ENCODE measurements at places on chromosomes 12 and 14. TPM values are rescaled to one million over a fixed set of nuclear protein-coding genes. Genes with fewer than 3 reads are reported as not detected.

The LRRC43 gene
- not detected for total RNA-seq

The TMEM233 gene
- 1.4 TPM for total RNA-seq

DNA sequence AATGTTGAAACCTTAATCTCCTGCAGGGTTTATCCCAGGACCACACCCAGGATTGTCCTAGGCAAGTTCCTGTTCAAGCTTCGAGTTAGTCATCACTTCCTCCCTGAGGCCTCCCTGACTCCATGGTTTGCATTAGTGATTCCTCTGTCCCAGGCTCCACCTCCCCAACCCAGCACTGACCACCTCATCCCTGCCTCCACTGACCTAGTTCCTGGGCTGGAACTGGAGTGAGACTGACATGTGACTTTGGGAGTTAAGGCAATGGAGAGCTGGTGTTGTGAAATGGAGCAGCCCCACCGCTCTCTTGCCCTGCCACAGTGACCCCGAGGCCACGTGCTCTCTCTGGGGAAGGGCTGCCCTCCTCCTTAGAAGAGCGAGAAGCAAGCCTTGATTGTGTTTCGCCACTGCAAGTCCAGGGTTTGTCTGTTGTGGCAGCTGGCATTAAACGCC, 15.8 kb upstream of the DTX1 start:
- no peak for DNase-seq

The SALL2 gene
- total RNA-seq: 6.4 TPM

The OTX2 gene
- not detected for total RNA-seq

The NTF3 gene
- 11.3 TPM for total RNA-seq

The KRT78 gene
- total RNA-seq: not detected

The CTSG gene
- total RNA-seq: 9.8 TPM

DNA sequence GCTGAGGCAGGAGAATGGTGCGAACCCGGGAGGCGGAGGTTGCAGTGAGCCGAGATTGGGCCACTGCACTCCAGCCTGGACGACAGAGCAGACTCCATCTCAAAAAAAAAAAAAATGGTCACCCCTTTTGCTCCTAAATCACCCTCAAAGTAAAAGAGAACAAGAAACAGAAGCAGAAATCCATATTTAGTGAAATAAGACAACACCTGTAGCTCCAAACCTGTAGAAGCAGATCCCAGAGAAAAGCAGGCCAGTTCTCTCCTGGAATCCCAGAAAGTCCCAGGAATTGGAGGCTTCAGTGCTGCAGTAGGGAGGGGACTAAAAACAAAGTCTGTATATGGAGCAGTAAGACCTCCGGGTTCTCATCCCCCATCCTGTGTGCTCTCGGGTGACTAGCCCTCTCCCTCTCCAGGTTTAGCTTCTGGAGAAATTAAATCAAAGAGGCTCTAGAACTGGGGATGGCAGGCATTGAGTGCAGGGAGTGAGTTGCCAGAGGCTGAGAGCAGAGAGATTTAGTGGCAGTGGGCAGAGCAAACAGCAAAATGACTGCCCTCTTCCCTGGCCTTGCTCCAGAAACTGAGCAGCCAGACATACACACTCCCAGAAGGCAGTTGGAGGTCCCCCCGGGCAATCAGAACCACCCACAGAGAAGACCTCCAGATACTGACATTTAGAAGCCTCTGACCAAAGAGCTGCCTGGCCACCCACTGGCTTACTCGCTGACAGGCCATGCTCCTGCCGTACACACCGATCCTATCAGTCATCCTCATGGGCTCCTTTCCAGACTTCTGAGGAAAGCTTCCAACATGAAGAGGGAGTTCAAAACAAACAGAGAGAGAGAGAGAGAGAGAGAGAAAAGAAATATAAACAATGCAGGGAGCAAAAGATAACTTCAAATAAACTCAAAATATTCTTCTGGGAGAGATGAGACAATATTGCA, 6.3 kb upstream of the MLXIP start:
- DNase-seq: no peak

Data from urinary bladder (tissue), 4 donors.